ENCODE measurements at places on chromosomes 3 and 15. TPM values are rescaled to one million over a fixed set of nuclear protein-coding genes. Genes with fewer than 3 reads are reported as not detected.

TNIK gene
- 39.3 TPM for total RNA-seq

VILL gene
- total RNA-seq = 6.7 TPM

FBLN2 gene
- total RNA-seq = 138 TPM

PP2D1 gene
- total RNA-seq = not detected

DNA sequence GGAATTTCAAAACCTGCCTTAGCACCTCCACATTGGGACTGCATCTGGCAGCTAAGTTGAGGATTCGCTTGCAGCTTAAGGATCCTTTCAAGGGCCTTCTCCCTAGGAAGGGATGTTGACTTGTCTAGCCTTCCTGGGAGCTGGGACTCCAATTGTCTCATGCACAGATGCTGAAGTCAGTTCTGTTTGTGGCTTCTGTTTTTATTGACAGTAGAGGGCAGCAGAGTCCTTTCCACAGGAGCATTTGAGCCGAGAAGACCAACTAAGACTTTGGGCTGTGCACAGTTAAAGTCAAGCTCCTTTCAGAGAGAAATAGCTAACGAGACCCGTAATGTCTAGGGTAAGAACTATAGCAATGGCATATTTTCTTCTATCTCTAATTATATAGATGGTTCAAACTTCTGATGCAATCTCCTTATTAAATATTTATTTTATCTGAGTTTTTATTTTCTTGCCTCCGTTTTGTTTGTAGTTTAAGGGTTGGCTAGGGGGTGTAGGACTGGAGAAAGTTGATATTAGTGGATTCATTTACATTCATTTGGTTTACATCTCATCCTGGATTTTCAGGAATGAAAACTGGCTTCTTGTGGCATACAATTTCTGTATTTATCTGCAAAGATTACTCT, 59.7 kb upstream of the KBTBD8 start:
- H3K4me1 ChIP-seq = no peaks in the 10 kb centered on the region
- no peak overlapping the region for H3K4me3 ChIP-seq
- H3K27ac ChIP-seq = no peak overlapping the region
- peak; percentile 72 for DNase-seq
- no peaks in the 10 kb centered on the region for H3K36me3 ChIP-seq

DNA sequence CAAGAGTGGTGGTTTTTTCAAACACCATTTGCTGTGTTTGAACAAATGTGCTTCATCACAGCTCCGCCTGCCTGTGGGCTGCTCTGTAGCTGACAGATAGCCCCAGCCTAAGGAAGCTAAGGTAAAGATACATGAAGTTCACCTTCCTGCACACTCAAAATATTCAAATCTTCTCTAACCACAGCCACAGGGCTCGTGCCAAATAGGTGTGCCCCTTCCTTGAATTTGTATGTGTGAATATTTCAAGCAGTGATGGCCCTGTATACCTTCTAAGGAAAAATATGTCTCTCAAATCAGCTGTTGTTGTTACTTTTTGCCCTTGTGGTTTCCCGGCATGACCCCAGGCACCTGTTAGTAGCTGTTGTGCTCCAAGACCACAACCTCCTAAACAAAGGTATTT, 92.8 kb downstream of the CCNL1 start:
- H3K36me3 ChIP-seq = no peaks in the 10 kb centered on the region
- no peaks in the 10 kb centered on the region for H3K4me1 ChIP-seq
- no peak for DNase-seq
- H3K4me3 ChIP-seq = no peak overlapping the region
- peak overlapping the region; percentile 68 for H3K27ac ChIP-seq

GRCh38 chr15:92886815-92887214, 13.3 kb upstream of the CHD2 start:
- no peak for DNase-seq
- H3K27me3 ChIP-seq = no peaks in the 10 kb centered on the region
- peaks cover 10% of the 10 kb centered on the region for H3K36me3 ChIP-seq
- peak overlapping the region; percentile 88 for H3K4me3 ChIP-seq

HIGD2B gene
- total RNA-seq = 0.26 TPM

FETUB gene
- total RNA-seq = not detected

DNA sequence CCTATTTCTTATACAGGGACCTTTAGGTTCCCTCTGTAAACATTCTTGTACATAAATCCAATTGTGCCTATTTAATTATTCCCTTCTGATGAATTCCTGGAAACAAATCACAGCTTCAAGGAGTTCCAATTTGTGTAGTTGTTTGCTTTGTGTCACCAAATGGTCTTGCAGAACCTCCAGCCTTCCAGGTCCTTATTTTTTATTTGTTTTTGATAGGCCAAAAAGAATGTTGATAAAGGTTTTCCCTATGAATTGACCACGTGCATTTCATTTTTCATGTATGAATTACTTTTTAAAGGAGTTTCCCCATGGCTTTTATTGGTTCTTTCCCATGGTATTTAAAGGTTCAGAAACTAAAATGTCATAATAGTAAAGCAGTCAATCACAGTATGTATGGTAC, 243.0 kb downstream of the NAALADL2 start:
- H3K36me3 ChIP-seq = no peaks in the 10 kb centered on the region
- no peak overlapping the region for H3K27ac ChIP-seq
- no peaks in the 10 kb centered on the region for H3K27me3 ChIP-seq
- DNase-seq = no peak

GRCh38 chr3:137259089-137259488, 301.3 kb downstream of the IL20RB start:
- no peaks in the 10 kb centered on the region for H3K27me3 ChIP-seq
- DNase-seq = no peak
- H3K27ac ChIP-seq = no peak overlapping the region
- H3K4me3 ChIP-seq = no peak overlapping the region
- no peaks in the 10 kb centered on the region for H3K4me1 ChIP-seq

- peak within 1 kb of the TSS; percentile 96 for H3K27ac ChIP-seq
- peak; percentile 99 for DNase-seq
- H3K36me3 ChIP-seq = no peaks in the 10 kb centered on the region
- H3K4me1 ChIP-seq = no peaks in the 10 kb centered on the region
- H3K4me3 ChIP-seq = peak within 1 kb of the TSS; percentile 100
Measured at GRCh38 chr15:51971375-51972133, at the start of gene LEO1. TSS of gene LEO1 (minus strand) at chr15:51971778. CDS start at chr15:51971745, 33 bp downstream.

ALDH1A2 gene
- 7.7 TPM for total RNA-seq

DNA sequence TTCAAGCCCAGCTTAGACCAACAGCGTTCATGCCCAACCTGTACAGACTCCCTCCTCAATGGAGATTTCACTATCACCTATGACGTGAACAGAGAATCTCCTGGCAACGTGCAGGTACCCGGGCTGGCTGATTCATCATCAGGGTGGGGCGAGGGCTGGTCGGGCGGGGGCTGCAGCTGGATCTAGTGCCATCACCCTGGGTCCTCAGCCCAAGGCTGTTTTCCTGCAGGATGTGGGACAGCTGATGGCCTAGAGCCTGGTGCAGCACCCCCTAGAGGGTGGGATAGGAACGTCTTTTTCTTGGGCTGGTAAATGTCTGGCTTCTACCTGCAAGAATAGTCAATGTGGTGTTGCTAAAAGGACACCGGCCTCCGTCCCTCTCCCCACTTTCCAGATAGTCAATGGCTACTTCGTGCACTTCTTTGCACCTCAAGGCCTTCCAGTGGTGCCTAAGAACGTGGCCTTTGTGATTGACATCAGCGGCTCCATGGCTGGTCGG, 4.4 kb downstream of the ITIH3 start:
- no peak overlapping the region for H3K27ac ChIP-seq
- no peak for DNase-seq
- H3K4me3 ChIP-seq = no peak overlapping the region
- H3K4me1 ChIP-seq = no peaks in the 10 kb centered on the region
- H3K36me3 ChIP-seq = no peaks in the 10 kb centered on the region

DNA sequence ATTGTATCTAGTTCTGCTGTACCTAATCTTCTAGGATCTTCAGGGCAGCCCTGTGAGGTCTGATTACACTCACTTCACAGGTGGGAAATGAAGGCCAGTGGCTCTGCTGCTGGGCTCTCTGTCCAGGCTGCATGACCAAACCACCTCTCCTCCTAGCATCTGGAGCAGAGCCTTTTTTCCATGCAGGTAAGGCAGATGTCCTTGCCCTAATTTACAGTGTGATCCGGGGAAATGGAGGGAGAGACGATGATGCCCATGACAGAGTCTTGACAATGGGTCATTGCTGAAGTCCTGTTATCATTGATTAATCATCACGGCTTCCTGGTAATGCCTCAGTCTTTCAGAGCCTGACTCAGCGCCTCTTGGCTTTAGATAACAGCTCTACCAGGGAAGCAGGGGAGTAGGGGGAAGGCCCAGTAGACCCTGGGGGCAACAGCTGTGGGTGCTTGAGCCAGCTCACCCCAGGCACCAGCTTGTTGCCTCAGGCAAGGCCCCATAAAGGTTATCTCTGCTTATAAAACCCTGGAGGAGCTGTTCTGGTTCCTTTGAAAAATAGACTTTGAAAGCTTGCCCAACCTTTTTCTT, 153.4 kb downstream of the GABRG3 start:
- DNase-seq = peak; percentile 74
- H3K4me3 ChIP-seq = no peak overlapping the region
- H3K27ac ChIP-seq = no peak overlapping the region
- no peaks in the 10 kb centered on the region for H3K36me3 ChIP-seq
- H3K27me3 ChIP-seq = no peaks in the 10 kb centered on the region
- H3K4me1 ChIP-seq = no peaks in the 10 kb centered on the region

DNA sequence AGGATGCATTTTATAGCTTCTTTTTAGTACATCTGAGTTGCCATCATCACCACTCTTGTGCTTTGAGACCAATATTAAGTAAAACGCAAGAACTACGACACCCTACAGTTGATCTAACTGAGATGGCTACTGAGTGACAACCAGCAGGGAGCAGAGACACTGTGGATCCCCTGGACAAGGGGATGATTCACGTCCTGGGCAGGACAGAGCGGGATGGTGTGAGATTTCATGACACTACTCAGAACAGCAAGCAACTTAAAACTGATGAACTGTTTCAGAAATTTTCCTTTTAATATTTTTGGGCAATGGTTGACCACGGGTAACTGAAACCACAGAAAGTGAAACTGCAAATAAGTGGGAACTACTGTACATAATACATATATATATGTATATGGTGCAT, 299.2 kb downstream of the ADAMTS17 start:
- H3K36me3 ChIP-seq = no peaks in the 10 kb centered on the region
- H3K27me3 ChIP-seq = no peaks in the 10 kb centered on the region
- DNase-seq = no peak
- no peak overlapping the region for H3K27ac ChIP-seq
- H3K4me3 ChIP-seq = no peak overlapping the region

GRCh38 chr3:141782386-141782932, 19.3 kb downstream of the GRK7 start:
- DNase-seq = peak; percentile 16
- no peak overlapping the region for H3K27ac ChIP-seq
- no peaks in the 10 kb centered on the region for H3K36me3 ChIP-seq
- no peak overlapping the region for H3K4me3 ChIP-seq

DNA sequence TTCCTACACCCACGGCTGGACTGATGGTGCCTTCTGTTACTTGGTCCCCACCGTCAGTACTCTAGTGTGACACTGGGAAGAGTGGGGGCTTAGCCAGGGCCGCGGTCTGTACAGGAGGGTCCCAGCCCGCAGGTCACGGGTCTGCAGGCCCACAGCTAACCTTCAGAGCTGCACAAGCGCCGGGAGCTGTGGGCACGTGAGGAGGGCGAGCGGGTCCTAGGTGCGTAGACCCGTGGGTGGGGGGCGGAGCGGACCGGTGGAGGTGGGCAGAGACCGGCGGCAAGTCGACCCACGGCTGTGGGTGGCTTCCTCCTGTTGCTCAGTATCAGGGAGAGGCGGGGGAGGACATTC, 1.2 kb downstream of the TNFAIP8L3 start:
- peaks cover 26% of the 10 kb centered on the region for H3K27me3 ChIP-seq
- H3K27ac ChIP-seq = no peak overlapping the region
- no peak for DNase-seq
- H3K4me3 ChIP-seq = no peak overlapping the region
- peaks cover 2% of the 10 kb centered on the region for H3K4me1 ChIP-seq
- H3K36me3 ChIP-seq = no peaks in the 10 kb centered on the region

OXTR gene
- 3.6 TPM for total RNA-seq
